ENCODE measurements at places on chromosomes 7 and 10.

- DNase-seq = peak; percentile 43
Observed at GRCh38 chr10:89414879-89415821, 782 bp downstream of the IFIT5 start.

DNA sequence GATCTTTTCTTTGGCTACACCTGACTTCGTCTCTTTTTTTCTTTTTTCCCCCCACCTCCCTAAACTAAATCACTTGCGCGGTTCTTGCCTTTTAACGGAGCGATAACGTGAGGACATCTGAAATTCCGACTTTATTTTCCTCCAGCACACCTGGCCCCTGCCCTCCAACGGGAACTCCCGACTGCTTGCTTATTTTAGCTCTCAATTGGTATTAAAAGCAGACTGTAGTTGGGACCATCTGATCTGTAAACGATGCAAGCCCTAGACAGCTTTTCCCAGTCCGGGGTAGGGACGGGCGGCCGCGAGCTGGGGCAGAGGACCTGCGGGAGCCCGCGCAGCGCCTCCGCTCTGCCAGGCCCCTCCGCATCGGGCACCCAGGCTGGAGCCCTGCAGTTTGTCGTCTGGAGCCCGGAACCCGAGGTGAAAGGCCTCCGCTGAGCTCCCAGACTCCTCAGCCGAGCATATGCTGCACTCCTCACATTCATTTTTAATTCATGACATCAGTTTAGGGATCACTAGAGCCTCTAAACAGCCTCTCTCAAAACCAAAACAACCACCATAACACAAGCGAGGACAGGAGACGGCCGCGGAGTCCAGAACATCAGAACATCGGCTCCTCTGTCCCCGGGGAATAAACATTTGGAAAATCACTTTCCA is 10.0 kb upstream of the EMX2 start:
- DNase-seq = no peak

DNA sequence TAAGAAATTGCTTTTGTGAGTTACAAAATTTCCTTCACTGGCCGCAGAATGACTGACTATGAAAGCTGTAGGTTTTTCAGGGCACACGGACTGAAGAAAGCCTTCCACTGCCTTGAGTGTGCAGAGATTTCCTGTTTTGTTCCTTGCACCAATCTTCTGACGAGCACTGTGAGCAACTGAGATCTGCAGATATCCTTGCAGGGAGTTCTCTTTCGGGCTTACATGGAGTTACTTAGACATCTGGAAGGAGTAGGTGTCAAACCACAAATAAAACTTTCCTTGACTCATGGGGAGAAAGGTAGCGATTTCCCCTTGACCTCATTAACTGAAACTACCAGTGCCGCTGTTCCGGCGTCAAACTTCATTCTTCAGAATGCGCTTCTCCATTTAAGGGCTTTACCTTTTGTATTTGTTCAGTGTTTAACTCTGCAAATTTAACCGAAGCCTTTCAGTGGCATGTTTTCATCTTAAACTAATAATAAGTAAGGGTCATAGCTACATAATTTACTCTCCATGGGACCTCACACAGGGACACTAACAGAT is 1175.3 kb downstream of the GATA3 start:
- no peak for DNase-seq

DNA sequence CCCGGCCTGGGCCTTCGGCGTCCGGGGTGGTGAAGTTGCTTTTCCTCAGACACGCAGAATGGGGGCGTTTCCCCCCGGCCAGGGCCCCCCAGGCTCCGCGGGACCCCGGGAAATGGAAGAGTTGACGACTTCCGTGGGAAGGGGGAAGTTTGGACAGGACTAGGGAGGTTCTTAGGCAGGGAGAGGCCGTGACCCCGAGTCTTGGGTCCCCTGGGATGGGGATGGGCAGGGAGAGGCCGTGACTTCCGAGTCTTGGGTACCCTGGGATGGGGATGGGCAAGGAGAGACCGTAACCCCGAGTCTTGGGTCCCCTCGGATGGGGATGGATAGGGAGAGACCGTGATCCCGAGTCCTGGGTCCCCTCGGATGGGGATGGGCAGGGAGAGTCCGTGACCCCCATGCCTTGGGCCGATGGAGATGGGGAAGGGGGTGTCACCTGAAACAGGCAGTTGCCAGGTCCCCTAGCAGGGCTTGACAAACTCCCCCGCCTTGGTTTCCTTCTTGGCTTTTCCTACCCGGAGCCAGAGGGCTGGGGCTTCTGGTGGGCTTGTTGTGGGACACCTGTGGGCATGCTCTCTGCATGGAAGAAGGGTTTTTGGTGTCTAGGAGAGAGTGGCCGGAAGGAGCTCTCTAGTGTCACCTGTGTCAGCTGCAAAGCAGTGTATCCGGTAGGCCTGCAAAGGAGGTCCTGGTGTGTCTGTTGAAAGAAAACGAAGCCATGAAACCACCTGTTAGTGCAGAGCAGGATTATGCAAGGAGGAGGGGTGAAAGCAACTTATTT is 1.1 kb downstream of the TRRAP start:
- DNase-seq = peak; percentile 39

GRCh38 chr10:11805792-11806191 is 17.4 kb upstream of the PROSER2 start:
- no peak for DNase-seq
